Upper lobe of left lung (tissue), 6 donors: ENCODE measurements at places on chromosomes 7 and 10.

GRCh38 chr7:67487316-67487715, 490.7 kb downstream of the TYW1 start:
- DNase-seq, result no peak

DNA sequence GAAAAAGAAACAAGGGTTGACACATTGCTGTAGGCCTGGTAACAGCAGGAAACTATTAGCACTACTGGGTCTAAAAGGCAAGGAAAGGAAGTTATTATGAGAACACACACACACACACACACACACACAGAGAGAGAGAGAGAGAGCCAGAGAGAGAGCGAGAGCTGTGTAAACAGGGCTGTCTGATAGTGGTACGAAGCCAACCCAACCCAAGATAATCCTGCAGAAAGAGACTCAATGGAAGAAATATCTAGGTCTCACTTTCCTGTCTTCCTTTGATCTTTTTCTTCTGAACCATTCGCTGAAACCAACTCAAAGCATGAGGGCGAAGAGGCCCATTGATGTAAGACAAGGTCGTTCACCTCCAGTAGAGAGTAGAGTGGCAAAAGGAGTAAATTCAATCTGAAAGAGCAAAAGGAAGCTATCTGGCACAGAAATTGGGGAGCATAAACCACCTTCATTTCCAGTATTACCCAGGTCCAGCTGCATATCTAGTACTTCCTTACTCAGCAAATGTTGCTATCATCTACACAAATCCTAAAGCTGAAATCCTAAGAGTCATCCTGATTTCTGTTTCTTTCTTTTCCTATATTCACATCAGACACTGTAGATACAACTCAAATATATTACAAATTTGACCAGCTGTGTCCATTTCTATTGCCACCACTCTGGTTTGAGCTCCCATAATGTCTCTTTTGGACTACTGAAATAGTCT, 110.2 kb downstream of the TMEM26 start:
- no peak for DNase-seq

- no peak for DNase-seq
Observed at GRCh38 chr7:43808410-43808809, 49.9 kb downstream of the BLVRA start.

- no peak for DNase-seq
Observed at GRCh38 chr10:104780165-104780564, 139.1 kb downstream of the SORCS3 start.

- peak; percentile 40 for DNase-seq
Observed at GRCh38 chr7:158366916-158367633, 220.5 kb downstream of the PTPRN2 start.

- no peak for DNase-seq
Observed at GRCh38 chr10:88205842-88206446, 342.5 kb downstream of the PTEN start.

- DNase-seq, result no peak
Observed at GRCh38 chr10:4361581-4361980, 464.4 kb upstream of the AKR1E2 start.

DNA sequence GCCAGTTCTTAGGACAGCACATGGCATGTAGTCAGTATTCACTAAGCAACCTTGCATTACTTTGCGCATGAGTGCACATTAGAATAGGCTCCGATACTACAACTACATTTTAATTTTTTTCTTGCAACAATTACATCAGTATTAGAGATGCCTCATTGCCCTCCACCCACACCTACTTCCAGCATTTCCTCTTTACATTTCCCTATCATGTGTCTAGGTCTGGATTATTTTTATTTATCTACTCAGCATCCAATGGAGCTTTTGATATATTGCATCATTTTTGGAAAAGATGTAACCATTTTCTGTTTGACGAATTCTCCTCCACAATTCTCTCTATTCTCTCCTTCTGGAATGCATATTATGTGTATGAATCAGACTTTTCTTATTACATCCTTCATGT, 258.2 kb upstream of the GLI3 start:
- no peak for DNase-seq

- no peak for DNase-seq
Observed at GRCh38 chr7:84182301-84182700, 12.3 kb downstream of the SEMA3A start.

DNA sequence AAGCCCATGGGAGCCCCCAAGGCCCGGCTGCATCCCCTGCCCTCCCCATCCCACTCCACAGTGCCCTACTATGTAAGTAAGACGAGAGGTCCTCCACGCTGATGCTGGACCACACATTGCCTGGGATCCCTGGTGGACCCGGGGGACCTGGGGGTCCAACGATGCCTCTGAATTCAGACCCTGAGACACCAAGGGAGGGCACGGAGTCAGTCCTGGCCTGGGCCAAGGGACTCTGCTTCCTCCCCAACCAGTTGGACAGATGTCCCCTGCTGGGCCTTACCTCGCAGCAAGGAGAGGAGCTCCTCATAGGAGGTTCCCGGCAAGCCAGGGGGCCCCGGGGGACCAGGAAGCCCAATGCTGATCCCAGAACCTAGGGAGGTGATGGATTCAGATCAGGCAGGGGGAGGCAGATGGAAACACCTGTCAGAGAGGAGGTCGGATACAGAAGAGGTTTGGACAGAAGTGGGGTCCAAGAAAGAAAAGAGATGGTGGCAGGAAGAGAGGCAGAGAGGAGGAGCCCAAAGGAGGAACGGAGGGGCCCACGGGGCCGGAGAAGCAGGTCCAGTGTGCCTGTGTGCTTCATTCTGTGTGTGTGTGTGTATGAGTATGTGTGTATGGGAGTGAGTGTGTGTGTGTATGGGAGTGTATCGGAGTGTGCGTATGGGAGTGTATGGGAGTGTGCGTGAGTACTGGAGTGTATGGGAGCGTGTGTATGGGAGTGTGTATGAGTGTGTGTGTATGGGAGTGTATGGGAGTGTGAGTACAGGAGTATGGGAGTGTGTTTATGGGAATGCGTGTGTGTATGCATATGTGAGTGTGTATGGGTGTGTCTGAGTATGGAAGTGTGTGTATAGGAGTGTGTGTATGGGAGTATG, 50.2 kb downstream of the COL17A1 start:
- no peak for DNase-seq

DNA sequence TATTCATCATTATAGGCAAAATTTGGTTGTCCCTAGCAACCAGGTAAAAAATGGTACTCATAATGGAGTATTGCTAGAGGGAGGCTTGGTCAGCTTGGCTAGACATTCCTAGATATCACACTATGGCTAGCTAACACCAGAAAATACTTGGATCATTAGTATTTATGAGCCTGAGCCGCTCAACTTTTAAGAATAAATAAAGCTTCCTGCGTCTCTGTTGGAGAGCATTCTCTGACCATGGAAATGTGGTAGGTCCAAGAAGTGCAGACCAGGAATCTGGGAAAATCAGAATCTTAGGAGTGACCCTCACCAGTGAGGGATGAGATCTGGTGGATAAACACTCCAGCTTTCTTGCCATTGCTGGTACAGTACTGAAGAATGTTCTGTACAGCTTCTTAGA, 157.6 kb upstream of the AGR3 start:
- DNase-seq, result no peak

- peak; percentile 33 for DNase-seq
Observed at GRCh38 chr7:112001091-112001826, 204.9 kb downstream of the DOCK4 start.

DNA sequence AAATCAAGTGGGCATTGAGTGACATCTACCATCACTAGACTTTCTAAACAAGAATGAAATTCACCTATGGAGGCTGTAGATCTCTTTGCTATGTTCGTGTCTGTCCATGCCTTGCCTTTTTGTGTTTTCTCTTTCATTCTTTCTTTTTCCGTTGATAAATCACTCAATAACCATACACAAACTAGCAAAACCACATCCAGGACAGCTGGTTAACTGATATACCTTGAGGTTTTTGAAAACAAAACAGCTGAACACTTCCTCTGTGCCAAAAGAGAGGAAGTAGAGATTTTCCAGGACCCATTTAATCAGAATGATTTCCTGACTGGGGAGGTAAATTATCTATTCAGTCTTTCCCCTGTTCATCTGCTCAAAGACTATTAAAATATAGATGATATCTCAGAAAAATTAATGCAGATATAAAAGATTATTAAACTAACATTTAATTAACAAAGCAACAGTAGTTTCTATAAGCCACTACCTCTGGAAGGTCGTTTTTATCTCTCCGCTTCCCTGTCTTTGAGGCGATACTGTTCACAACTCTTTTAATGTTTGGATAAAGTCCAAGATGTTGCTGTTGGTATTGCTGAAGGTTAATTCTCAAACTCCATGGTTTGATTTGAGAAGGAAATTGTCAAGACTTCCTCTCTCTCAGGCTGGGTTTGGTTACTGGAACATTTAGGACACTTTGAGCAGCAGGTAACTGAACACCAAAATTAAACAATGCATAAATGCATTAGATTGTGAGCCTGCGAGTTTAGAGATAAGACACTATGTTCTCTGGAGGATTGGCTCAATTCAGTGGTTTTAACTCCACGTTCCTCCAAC, 24.4 kb upstream of the C10orf67 start:
- DNase-seq, result no peak

DNA sequence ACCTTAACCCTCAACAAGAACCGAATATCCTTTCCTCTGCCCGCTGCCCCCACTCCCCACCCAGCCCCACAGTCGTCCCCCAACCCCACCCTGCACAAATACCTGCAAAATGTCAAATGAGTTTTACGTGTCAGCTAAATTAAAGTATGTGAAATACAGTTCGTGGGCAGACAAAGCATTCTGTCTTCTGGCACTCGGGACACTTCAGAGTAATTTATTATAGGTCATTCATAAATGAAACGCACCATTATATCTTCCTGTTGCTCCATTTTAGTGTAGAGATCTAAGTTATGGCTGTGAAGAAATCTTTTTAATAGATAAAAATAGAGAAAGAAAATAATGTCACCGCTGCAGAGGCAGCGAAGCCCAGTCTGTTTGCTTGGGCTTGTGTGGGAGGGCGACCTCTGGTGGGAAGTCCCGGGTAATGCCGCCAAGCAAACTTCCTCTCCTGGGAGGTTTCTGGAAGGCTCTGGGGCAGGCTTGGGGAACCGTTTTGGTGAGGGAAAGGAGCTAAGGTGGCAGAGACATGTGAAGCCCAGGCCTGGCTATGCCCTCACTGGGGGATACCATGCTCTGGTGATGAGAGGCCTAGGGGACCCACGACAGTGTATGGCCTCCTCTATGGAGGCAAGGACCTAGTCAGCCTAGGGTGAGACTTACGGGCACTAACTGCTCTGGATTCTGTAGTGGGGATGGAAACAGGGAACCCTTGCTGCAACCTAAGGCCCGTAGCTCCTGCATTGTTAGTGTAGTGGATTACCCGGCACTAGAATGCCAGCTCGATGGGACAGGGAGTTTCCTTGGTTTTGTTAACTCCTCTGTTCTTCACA, 604.9 kb downstream of the LRMDA start:
- no peak for DNase-seq

DNA sequence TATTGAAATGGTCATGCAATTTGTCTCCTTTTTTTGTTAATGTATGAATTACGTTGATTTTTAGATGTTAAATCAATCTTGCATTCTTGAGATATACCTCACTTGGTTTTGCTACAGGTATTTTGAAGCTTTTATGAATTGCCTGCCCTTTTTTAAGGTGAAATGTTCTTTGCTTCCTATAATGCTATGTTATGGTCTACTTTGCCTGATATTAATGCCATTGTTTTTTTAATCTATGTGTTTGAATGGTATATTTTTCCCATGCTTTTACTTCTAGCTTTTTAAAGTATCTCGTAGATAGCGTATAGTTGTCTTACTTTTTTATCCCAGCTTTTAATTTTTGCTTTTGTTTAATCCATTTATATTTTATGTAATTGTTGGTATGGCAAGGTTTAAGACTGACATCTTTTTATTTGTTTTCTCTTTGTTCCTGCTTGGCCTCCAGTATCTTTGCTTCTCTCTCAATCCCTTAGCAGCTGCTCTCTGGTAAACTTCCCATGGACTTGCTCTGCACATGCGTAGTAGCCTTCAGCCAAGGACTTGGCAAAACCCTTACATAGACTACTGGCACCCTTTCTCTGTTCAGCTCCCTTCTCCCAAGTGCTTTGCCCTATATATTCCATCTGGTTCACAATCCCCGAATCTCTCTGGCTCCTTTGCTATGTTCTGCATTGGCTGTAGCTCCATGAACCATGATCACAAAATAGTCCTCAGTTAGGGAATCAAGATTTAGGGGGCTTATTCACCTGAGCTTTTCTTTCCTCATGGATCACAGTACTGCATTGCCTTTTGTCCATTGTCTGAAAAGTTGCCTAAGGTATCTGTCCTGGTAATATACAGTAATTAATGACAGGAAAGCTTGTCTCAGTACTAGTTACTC, 8.4 kb downstream of the TRIM24 start:
- DNase-seq, result no peak

GRCh38 chr7:139016931-139017511, 18.8 kb downstream of the ZC3HAV1L start:
- peak; percentile 52 for DNase-seq
